ENCODE measurements at places on chromosomes 12 and 14.

DNA sequence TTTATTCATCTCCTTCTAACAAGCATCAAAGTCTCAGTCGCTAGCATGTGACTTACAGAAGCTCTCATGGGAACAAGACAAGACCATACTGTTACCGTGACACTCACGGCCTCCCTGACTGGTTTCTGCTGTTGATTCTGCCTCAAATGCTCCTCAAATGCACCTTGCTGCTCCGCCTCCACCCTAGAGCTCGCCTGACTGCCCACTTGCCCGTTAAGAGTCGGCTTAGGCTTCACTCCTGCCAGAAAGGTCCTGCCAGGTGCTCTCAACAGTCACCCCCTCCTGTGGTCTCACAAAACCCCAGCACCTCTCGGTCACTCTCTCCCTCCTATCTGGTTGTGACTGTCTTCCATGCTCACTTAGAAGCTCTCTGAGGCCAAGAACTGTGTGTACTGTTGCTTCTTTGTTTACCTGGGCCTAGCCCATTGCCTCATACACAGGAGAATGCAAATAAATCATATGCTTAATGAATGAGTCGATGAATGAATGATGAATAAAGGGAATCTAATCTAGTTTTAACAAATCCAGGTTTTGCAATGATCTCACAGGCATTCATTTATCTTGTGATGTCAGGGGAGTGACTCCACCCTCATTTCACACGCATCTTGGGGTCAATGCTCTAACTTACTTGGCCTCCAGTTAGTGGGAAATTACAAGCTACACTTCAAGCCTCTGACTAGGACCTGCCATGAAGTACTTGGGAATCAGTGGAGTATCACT lies 41.3 kb downstream of the SSH1 start:
- DNase-seq: no peak

- no peak for DNase-seq
These were observed 411.7 kb downstream of the GALC start for GRCh38 chr14:87581298-87581697.

- DNase-seq: no peak
These were observed 158.1 kb upstream of the FOXG1 start for GRCh38 chr14:28608443-28608842.

DNA sequence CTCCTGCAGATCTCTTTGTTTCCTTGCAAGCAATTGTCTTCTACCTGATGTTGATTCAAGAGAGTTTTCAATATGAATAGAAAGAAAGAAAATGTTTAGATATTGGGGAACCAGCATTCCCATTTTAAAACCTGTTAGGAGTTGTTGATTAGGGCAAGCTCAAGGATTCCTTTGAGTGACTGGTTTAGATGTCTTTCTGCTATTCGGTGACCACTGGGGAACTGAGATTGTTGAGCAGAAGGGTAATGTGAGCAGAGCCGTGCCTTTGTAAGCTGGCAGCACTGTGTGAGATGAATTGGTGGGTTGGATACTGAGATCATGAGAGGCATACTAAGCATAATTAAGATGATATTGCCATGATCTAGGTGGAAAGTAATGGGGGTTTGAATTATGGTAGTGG lies 39.1 kb upstream of the PAPLN start:
- no peak for DNase-seq

- no peak for DNase-seq
These were observed 6.1 kb upstream of the BDKRB2 start for GRCh38 chr14:96198430-96199130.

- no peak for DNase-seq
These were observed 77.7 kb downstream of the PTPN11 start for GRCh38 chr12:112496496-112496895.

- no peak for DNase-seq
These were observed 2.2 kb downstream of the CDH24 start for GRCh38 chr14:23055147-23055550.

- DNase-seq: no peak
These were observed 42.3 kb downstream of the EFCAB11 start for GRCh38 chr14:89912221-89912620.

DNA sequence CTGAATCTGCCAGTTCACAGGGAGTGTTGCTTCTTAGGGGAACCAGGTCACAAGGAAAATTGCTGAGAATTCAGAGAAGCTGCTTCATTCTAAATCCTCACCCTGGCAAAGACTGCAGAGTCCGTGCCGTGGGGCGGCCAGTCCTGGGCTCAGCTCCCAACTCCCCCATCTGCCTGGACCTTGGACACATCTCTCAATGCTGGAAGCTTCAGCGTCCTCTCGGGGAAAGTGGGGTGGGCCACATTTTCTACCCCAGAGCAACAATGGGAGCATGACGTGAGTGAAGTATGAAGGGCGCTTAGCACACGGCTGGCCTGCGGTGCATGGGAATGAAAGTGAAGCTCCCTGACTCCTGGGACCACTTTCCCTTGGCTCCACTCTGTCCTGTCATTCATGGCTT lies 31.2 kb downstream of the HVCN1 start:
- DNase-seq: no peak

DNA sequence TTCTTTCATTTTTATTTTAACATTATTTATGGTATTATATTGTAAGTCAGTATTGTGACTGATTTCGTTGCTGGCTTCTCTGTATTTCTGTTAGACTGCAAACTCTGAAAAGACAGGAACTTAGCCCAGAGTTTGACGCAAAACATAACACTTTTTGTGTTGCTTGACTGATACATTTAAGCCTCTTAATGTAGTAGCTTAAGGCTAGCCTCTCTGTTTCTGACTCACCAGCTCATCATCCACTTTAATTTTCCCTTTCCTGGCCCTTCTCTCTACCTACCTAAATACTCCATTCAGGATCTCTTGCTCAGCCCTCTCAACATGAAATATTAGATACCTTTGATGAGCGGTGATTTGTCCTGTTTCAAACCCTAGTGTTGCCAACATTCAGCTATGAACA lies 420.6 kb downstream of the LRFN5 start:
- no peak for DNase-seq

- no peak for DNase-seq
These were observed 56.4 kb upstream of the RERGL start for GRCh38 chr12:18146363-18146762.

GRCh38 chr12:2924019-2924418 lies 33.3 kb downstream of the TULP3 start:
- DNase-seq: no peak
